ENCODE measurements at places on chromosomes 1 and 21.
A peak's percentile ranks its signal among the peaks of the same experiment; 100 is the strongest.

- no peak for DNase-seq
Observed at GRCh38 chr1:65398083-65398482, 22.4 kb upstream of the LEPR start.

- DNase-seq = no peak
Observed at GRCh38 chr1:60841116-60842046, 241.0 kb upstream of the NFIA start.

DNA sequence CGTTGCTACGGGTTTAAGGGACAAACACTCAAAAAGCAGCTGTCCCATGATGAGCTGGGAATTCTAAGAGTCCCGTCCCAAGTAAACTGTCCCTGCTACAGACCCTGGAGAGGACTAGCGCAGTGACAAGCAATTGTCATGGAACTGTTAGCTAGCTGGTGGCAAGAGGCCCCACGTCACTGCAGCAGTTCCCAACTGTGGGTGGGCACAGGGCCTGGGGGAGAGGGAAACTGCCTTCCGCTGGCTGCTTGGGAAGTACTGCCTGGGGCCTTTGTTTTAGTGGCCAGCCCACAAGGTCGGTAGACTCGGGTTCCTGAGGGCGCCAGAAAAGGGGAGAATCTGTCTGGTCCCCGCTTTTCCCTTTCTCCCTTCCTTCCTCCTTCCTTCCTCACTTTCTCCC, 97.4 kb downstream of the LACTBL1 start:
- peak; percentile 35 for DNase-seq

DNA sequence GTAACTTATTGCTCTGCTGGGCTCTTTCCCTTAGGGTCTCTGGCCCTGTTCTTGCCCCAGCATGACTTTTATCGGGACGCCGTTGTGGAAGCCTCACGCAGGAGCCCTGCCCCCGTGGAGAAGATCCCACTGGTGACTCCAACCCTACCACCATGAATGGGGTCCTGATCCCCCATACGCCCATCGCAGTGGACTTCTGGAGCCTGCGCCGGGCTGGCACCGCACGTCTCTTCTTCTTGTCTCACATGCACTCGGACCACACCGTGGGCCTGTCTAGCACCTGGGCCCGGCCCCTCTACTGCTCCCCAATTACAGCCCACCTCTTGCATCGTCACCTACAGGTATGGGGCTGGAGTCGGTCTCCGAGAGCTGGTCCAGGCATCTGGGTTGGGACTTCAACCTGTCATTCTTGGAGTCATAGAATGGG, 322 bp downstream of the DCLRE1B start:
- DNase-seq = no peak

DNA sequence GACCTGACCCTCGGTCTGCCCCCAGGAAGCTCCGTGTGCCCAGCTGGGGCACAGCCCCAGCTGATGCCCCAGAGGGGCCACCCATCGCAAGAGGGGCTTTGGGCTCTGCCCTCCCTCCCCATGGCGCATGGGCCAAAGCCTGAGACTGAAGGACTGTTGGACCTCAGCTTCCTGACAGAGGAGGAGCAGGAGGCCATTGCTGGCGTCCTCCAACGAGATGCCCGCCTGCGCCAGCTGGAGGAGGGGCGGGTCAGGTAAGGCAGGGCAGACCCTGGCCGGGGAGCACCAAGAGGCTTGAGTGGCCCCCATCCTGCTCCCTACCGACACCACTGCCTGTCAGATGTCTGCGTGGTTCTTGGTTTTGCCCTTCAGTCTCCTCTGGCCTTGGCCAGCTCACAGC, 3.5 kb downstream of the SYTL1 start:
- no peak for DNase-seq

GRCh38 chr1:114008993-114009392, 29.7 kb downstream of the OLFML3 start:
- DNase-seq = no peak

- peak; percentile 87 for DNase-seq
Observed at GRCh38 chr1:160062230-160062532, 7.8 kb downstream of the KCNJ10 start.

DNA sequence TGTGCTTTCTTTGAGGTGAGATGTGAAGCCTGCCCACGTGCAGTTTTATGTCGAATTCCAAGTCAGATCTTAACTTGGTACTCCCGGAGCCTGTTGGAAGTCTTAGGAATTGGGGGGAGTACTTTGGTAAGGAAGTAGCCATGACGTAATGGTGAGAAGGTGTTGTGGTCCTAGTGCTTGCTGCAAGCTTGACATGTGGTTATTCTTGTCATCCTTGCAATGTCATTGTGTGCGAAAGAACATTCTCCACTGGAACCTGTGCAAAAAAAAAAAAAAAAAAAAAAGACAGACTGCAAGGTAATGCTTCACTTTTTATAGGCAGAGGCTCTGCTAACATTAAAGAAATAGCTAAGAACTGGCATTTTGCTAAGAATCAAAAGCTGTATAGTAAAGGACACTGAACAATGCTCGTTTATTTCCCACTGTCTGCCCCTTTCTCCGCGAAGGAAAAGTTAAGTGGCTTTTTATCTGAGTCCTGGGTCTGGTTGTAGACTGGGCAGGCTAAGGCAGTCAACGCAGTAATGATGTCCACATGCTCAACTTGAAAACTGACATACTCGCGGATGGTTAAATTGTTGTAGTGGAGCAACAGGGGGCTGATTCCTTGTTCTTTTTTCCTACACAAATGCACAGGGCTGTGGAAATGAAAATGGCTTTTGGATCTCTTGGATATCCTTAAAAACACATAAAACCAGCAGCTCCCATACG, 2.1 kb downstream of the KAZN start:
- DNase-seq = peak; percentile 59

- no peak for DNase-seq
Observed at GRCh38 chr1:162407539-162407938, 4.4 kb downstream of the SH2D1B start.

- peak; percentile 10 for DNase-seq
Observed at GRCh38 chr1:72117621-72118020, 164.7 kb downstream of the NEGR1 start.

DNA sequence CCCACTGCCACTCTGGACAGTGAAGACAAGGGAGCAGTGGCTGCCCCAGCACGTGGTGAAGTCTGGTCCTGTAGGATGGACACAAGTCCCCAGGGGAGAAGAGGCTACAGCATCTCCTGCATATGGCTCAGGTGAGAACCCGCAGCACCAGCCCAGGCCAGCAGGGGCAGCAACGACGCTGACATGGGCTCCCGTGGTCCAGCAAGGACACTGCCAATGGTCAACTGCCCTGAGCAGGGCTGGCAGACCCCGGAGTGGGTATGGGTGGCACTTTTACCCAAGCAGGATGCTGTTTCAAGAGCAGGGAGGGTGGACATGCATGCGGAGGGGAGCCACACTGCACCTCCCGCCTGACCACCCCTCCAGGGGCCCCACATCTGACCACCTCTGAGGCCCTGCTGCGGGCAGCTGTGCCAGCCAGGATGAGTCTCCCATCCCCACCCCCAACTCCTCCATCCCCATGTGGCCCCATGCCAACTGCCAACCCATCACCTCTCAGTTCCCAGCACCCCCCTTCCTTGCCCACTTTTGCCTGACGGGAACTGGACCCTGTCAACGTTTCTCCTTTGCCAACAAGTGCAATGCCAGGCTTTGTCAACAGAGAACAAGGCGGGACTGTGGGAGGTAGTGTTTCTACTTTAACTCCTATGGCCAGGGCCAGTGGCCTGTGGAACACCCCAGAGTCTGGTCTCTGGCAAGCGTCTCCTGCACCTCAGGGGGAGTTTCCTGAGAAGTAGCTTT, 8.6 kb downstream of the MORN1 start:
- DNase-seq = peak; percentile 13

- no peak for DNase-seq
Observed at GRCh38 chr1:910881-911721, 12.6 kb upstream of the SAMD11 start.

DNA sequence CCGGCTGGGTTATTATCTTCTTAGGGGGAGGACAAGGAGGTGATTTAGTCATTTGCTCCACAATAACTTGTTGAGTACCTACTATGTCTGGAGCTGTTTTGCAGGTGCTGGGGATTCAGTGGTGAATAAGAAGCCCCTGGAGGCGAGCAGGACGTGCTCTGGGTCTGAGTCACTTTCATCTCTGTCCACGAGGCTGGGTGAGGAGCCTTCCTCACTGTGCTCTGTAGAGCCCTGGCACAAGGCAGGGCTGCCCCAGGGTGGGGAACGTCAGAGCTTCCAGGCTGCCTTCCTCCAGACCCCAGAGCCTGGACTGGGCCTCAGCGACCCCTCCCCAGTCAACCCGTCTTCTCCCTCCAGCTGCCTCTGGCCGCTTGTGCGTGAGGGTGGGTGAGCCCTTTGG, 2.5 kb upstream of the PADI6 start:
- DNase-seq = no peak

DNA sequence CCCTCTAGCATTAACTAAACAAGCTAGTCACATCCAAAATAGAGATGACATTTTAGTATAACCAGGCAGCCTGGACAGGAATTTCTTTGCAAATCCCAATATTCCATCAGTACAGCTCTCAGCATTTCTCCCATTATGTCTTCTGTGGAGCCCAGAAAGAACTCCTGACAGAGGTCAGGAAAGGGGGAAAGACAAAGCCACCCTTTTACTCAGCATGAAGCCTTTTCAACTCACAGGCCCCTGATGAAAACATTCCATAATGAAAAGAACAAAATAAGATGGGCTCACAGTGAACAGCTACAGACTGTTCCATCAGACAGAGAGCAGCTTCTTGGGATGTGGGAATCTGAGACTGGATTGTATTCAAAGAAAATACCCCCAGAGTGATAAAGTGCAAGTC, 80.6 kb downstream of the TEX35 start:
- no peak for DNase-seq

DNA sequence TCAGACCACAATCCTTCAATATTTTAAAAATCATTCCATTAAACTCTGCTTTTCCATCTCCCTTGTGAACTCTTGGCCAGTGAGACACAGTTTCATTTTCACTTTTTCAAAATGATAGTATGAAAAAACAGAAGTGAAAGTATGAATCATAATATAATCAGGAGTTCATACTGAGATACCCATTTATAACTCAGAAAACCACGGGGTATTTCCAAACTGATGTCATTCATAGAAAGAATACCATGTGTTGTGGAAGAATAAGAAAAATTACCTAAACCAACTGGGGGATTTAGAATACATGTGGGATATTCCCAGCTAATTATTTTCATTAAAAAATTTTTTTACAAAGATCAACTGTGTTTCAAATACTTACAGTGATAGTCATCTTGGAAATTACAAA, 149.9 kb downstream of the MRPL39 start:
- DNase-seq = peak; percentile 39

GRCh38 chr1:51313961-51314777, 16.2 kb downstream of the TTC39A start:
- no peak for DNase-seq

GRCh38 chr1:30706528-30706927, 16.9 kb downstream of the MATN1 start:
- no peak for DNase-seq

DNA sequence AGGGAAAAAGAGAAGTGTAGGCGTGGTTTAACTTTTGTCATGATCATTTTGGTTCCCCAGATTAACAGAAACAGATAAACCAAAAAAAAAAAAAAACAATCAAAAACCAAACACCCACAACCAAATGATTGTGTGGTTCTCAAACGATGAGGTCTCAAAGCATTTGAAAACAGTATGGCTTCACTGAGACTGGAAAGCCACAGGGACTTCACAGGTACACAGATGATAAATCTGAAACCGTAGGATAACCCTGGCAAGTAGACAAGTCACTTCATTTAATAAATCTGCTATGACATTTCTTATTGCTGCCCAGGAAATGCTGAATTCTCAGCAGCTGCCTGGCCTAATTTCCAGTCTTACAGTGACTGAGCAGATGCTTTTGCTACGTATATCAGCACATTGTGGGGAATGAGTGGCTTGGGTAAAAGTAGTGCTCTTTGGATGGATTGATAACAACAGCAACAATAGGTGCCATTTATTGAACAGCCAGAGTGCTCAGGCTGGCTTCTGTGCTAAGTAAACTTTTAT, 6.1 kb downstream of the ST6GALNAC3 start:
- peak; percentile 50 for DNase-seq
